ENCODE measurements at places on chromosomes 1 and 21.

GRCh38 chr1:115713906-115714305 lies 54.6 kb downstream of the CASQ2 start:
- DNase-seq: no peak

GRCh38 chr1:36673202-36673601 lies 190.5 kb upstream of the CSF3R start:
- DNase-seq: no peak

GRCh38 chr1:22090867-22091266 lies 38.4 kb downstream of the CDC42 start:
- no peak for DNase-seq

- no peak for DNase-seq
Measured at GRCh38 chr1:202965422-202965821, 1.6 kb downstream of the CYB5R1 start.

- DNase-seq: no peak
Measured at GRCh38 chr1:193524616-193525015, 338.2 kb upstream of the B3GALT2 start.

All from MV-4-11 (cell line).